ENCODE measurements at places on chromosomes 16 and 17. TPM values are rescaled to one million over a fixed set of nuclear protein-coding genes. Genes with fewer than 3 reads are reported as not detected.

The TAF15 gene
- total RNA-seq = 134 TPM

The HS3ST2 gene
- total RNA-seq = 0.36 TPM

The CHST4 gene
- total RNA-seq = not detected

The CTRB1 gene
- total RNA-seq = not detected

The RFWD3 gene
- total RNA-seq = 5.5 TPM

The VTN gene
- total RNA-seq = 80.4 TPM

The KIF19 gene
- total RNA-seq = 0.22 TPM

The KRT16 gene
- total RNA-seq = not detected

The LAT gene
- 2.3 TPM for total RNA-seq

The CACNA1G gene
- total RNA-seq = 0.26 TPM

The IRX5 gene
- 3.7 TPM for total RNA-seq

The STH gene
- not detected for total RNA-seq

The BAIAP3 gene
- total RNA-seq = 1.9 TPM

The SLC16A6 gene
- 0.59 TPM for total RNA-seq

The TBC1D3E gene
- not detected for total RNA-seq

The FTSJ3 gene
- total RNA-seq = 30.8 TPM

The ARL5C gene
- not detected for total RNA-seq

The RHOT1 gene
- 59.4 TPM for total RNA-seq

The HSPB9 gene
- total RNA-seq = not detected

The HSD17B2 gene
- not detected for total RNA-seq

All from heart right ventricle (tissue), 16 donors.